Activated CD4-positive, alpha-beta T cell treated with anti-CD3 and anti-CD28 coated beads, Interleukin-2, amount 50 U/mL, for 24 hours (primary cell): ENCODE measurements at places on chromosomes 4 and X.

DNA sequence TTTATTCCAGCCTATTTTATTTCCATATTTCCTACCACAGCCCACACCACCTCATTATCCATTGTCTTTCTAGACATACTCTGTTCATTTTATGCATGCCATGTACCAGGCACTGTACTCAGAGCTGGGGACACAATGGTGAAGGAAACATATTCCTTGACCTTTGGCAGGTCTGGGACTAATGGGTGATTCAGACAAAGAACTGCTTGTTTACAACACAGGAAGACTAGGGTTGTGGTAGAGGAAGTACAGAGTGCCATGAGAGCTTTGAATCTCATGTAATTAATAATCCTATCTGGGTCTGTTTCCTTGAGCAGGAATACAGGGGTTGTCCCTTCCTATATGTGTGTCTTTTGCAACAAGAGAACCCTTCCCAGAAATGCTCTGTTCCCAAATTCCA, 75.1 kb upstream of the NUDT10 start:
- no peak for DNase-seq

DNA sequence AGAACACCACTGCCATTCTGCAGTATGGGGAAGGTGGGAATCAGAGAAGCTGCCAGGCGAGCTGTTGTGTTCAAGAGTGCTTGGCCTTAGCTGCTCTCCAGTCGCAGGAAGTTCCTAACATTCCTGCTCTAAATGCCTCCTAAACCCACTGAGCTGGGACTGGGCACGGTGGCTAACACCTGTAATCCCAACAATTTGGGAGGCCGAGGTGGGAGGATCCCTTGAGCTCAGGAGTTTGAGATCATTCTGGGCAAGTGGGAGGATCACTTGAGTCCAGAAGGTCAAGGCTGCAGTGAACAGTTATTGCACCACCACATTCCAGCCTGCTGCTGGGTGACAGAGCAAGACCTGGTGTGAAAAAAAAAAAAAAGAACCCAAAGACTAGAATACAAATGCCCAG, 690.3 kb upstream of the FAM241A start:
- DNase-seq = no peak

- DNase-seq = no peak
Measured at GRCh38 chrX:126770179-126770578, 49.4 kb upstream of the PRR32 start.

GRCh38 chrX:2610246-2611170, 80.6 kb upstream of the CD99 start:
- DNase-seq = no peak

DNA sequence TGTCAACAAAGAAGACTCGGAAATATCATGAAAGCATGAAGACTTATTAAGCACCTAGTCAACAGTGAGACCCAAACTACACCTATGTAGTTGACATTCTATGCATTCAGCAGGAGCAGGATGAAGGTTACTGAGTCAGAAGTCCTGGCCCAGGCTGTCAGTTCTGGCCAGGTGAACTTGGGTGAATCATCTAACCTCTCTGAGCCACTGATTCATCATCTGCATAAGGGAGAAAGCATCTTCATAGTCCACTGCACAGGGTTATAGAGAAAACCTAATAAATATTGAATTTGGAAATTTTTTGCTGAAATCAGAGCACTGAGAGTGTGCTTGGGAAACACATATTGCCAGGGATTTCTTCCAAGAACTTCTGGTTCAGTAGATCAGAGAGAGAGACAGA, 296.0 kb upstream of the SFRP2 start:
- DNase-seq = no peak

GRCh38 chr4:23931489-23931830, 41.6 kb upstream of the PPARGC1A start:
- no peak for DNase-seq

- no peak for DNase-seq
Measured at GRCh38 chrX:67717571-67717970, 173.8 kb downstream of the AR start.

DNA sequence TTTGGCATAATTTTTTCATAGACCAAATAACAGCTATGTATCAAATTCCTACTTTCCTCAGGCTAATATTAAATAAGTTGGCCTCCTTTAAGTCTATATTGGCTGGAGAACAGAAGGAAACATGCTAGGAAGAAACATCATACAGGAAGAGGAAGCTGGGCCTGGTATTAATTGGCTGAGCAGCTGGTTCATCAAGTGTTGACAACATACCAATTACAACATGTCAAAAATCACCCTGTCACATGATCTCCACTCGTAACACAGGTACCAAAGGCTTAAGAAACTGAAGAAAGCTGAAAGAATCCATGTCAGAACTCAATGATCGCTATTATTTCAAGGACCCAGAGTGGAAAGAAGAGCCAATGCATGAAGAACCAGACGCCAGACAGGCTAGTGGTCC, 10.5 kb downstream of the WDFY3 start:
- DNase-seq = no peak

GRCh38 chrX:1391707-1392375, at the start of gene SLC25A6:
Gene SLC25A6 (minus strand): TSS chrX:1392113. CDS start chrX:1392009, 104 bp downstream.
- DNase-seq = peak; percentile 98

DNA sequence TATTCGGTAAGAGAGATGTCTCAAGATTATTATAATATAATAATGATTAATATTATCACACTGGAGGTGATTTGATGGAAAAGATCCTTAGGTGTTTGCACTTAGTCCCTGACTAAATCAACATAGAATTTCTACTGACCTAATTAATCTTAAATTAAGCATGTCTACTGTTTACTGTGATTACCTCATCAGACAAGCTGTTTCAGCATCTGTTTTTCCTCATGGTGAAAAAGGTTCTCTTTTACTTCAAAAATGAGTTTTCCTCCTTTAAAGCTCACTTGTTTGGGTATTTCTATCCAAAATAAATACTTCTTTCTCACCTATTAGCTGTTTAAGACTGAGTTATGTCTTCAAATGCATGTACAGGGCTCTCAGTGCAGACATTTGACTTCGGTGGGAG, 407.8 kb downstream of the NKX6-1 start:
- no peak for DNase-seq
